ENCODE measurements at places on chromosomes 6 and 20.
A peak's percentile ranks its signal among the peaks of the same experiment; 100 is the strongest.

DNA sequence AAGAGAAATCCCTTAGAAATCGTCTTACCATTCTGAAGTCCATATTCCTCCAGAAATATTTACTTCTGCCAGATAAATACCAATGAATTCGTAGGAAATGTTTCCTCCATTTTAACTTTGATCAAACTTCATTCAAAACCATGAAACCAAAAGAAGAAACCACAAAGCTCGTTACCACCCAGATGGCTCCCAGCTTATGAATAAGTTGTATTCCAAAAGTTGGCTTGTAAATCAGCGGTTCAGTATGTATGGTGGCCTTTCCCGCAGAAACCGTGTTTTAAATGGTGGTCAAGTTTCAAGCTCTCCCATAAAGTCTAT is 73.6 kb upstream of the RIPOR2 start:
- DNase-seq: no peak

DNA sequence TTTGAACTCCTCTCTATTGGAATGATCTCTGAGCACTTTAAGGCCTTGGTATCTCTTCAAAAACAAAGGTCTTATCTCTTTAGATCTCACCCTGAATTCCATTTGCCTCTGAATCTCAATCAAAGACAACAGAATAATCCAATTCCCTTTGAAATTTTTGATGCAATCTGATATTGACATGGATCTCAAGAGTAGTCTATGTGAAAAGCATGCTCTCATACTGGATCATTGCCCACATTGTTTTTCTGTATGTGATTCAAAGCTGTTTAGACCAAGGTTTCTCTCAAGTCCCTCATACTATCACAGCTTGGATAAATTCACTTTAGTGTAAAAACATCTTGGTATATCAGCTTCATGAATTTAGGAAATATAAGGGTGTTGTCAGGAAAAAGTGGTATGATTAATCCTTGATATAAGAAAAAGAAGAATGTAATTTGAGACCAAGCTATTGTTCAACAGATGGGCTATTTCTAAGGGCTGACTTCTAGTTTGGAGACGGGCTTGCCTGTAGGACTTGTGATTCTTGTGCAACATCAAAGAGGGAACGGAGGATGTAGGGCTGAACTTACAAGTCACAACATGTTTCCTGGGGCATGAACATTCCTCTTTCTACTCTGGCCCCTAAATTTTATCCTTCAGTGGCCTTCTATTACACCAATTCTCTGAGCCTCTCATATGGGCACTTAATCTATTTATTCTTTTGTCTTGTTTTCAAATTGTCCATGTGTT is 77.9 kb upstream of the CITED2 start:
- no peak for DNase-seq

DNA sequence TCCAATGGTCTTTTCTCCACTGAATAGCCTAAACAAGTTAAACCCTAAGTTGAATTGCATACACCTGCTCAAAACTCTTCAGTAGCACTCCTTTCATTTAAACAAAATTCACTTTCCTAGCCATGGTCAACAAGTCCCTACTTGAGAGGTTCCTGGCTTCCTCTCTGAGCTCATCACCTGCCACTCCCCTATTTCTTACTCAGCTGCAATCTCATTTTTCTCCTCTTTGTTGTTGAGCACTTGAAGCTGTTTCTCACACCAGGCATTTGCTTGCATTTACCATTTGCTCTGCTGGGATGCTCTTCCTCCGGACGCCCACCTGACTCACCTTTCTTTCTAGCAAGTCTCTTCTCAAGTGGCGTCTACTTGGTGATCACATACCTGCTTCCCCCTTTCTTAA is 38.5 kb downstream of the EDN1 start:
- no peak for DNase-seq

- DNase-seq: peak; percentile 75
Observed at GRCh38 chr6:106114492-106114891, 28.4 kb downstream of the PRDM1 start.

- no peak for DNase-seq
Observed at GRCh38 chr6:144898052-144898689, 613.0 kb downstream of the UTRN start.

DNA sequence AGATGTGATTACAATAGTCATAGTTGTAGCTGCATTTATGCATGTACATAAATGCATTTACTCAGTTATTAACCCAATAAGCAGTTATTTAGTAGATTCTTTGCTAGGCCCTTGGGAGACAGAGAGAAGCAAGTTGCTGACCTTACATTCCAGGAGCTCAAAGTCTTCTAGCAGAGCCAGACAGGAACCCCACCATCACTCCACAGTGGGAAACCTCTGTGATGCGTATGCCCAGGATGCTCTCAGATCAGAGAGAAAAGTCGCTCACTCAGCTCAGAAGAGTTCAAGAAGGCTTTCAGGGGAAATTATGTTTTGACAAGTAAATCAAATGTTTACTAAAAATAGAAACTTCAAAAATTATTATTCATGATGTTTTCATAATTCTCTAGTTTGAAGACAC is 146.3 kb upstream of the EXOC2 start:
- DNase-seq: no peak

DNA sequence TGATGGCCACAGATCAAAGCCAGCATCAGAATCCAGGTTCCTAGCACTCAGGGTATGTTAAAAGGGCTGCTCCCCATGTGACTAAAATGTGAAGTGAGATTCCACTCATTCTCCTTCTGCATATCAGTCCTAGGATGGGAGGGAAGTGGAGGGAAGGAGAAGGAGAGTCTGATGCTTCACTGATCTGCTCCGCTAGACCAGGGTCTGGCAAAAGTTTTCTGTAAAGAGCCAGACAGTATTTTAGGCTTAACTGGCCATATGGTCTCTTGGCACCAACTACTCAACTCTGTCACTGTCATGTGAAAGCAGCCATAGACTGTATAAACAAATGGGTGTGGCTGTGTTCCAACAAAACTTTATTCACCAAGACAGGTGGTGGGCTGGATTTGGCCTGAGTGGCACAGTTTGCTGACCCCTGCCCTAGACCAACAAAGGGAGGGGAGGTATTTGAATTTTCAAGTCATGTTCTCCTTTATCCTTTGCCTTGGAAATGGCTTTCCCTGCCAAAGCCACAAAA is 22.6 kb downstream of the GHRH start:
- no peak for DNase-seq

DNA sequence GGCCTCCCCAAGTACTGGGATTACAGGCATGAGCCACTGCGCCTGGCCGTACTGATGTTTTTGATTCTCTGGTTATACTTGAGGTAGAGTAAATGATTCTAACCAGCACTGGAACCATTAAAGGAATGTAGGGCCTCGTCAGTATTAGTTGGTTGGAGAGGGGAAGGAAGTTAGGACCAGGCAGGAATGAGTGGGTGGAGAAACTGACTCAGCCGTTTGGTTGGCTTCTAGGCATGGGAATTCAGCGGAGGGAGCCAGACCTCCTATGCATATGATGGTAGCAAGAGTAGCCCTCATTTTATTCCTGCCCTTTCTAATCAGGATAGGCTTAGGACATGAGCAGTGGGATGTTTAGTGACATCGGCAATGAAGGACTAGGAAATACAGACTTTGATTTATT is 19.0 kb upstream of the SERINC3 start:
- no peak for DNase-seq

DNA sequence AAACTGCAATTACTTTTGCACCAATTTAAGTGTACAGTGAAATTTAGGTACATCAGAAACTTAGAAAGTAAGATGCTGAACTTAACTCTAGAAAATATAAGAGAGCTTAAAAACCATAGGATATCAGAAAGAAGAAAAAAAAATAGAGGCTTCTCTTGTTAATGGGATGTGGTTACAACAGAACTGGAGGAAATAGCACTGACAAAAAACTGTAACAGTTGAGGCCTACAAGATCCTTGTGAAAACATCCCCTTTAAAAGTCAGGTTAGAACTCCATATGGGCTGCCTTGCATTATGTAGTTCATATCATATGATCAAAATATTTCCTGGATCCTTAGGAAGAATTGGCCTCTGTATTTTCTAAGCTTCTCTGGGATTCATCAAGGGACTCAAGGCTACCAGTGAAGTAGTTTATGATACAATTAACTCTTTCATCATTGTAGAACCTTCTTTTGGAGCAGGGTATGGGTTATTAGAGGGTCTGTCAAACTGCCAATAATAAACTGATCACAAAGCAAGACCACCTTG is 24.8 kb downstream of the MTCL3 start:
- DNase-seq: no peak

DNA sequence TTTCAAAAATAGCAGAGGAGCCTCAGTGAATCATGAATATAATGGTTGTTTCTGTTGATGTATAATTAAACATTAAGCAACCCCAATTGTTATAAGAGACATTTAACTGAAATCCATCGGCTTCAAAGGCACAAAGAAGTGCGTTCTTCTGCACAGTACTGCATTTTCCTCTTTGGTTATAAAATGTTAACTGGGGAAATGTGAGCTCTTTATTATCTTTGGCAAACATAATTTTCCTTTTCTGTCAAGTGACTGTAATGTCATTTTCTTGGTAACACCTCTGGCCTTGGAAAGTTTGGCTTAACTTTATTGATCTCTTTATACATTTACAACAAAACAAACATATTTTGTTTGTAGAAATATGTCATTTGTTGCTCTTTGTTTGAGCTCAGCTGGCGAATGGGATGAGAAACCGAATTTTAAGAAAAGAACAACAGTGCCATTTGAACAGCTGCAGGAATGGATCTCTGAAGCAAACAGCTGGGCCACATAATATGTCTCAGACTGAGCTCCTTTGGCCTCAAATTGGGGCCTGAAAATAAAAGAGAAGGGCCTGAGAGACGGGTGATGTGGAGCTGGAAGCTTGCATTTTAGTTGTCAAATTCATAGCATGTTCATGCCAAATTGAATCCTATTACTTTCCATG is 427.0 kb upstream of the SPTLC3 start:
- no peak for DNase-seq

- peak; percentile 20 for DNase-seq
Observed at GRCh38 chr6:36827261-36828079, 11.8 kb downstream of the CPNE5 start.

DNA sequence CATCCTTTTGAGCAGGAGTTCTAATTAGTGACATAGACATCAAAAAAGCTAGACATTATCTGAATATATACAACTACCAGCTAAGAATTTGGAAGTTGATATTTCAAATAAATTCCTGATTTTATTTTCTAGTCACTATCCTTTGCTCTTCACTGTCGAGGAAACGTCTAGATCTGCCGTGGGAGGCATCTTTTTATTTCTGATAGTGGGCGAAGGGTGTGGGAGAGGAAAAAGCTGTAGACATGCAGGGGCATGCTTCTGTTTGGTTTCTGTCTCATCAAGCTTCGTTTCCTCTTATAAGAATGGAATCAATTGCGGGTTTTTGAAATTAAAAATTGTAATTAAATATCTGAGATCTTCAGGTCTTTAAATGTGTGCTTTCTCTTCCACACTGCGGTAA is 16.2 kb upstream of the C6orf118 start:
- no peak for DNase-seq

GRCh38 chr6:105310371-105310770 is 92.5 kb downstream of the PREP start:
- DNase-seq: no peak

GRCh38 chr20:11792568-11792953 is 125.1 kb upstream of the BTBD3 start:
- no peak for DNase-seq

DNA sequence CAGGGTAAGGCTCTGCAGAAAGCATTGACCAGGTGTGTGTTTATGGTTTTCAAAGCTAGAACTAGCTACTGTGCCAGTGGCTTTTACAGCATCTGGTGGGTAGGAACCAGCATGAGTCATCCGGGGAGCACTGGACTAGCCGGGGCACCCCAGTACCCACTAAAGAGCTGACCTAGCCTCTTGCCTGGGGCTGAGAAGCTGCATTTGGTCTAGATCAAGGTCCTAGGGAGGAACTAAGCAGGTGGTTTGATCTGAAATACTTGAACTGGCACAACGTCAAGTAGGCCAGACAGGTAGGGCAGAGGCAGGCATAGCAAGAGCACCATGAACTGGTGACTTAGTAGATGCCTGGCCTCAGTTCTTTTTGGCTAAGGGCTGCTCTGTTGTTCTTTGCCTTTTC is 109.8 kb upstream of the PTPRK start:
- DNase-seq: no peak

- DNase-seq: peak; percentile 86
Observed at GRCh38 chr20:30376767-30377658, 880.5 kb upstream of the DEFB115 start.

DNA sequence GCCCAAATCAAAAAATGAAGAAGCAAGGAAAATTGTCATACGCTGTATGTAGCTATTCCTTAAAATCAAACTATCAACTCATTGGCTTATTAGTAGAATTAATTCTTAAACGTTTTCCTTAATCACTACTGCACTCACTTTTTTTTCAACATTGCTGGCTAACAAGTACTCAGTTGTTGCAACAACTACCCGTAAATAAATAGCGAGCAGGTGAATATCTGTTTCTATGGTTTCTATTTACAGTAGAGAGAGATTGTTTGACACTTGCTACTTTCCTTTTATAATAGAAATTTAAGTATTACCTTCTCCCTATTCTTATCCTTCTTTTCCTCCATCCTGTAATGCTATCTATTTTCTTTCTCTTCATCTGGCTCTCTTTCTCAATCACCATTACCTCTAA is 25.1 kb downstream of the FRK start:
- no peak for DNase-seq

- DNase-seq: no peak
Observed at GRCh38 chr6:53148684-53149083, at the start of gene GCM1. Gene GCM1 (minus strand): TSS chr6:53148841. CDS start chr6:53145632, 3,209 bp downstream.

GRCh38 chr6:14386668-14387067 is 269.1 kb downstream of the CD83 start:
- no peak for DNase-seq

- DNase-seq: no peak
Observed at GRCh38 chr20:62595491-62595890, 46.8 kb upstream of the SLCO4A1 start.

GRCh38 chr20:48861444-48861843 is 33.6 kb upstream of the PREX1 start:
- no peak for DNase-seq

- DNase-seq: no peak
Observed at GRCh38 chr6:33816911-33817310, 13.1 kb upstream of the MLN start.
